NCI-H1092 (cell line): ENCODE measurements at places on chromosomes 3 and 15.

GRCh38 chr3:170614214-170614966, 28.5 kb upstream of the SLC7A14 start:
- DNase-seq, result no peak

DNA sequence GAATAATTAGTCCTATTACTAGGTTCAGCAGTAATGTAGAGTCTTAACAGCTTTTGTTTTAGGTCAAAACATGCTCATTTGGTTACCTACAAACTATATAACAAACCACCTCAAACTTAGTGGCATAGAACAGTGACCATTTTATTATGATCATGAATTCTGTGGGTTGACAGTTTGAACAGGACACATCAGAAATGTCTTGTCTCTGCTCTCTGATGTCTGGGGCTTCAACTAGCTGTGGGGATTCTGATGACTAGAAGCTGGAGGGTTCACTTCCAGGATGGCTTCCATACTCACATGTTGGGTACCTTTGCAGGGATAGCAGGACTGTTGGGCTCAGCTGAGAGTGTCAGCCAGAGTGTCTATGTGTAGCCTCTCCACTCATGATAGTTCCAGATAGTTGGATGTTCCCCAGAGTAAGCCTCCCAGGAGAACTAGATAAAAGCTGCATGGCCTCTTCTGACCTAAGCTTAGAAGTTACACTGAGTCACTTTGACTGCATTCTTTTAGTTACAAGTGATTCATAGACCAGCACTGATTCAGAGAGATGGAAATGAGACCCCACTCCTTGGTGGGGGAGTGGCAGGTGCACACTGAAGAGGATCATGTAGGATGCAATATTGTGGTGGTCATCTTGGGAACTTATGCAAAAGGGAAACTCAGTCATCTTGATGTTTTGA, 32.6 kb downstream of the PLCL2 start:
- no peak for DNase-seq

DNA sequence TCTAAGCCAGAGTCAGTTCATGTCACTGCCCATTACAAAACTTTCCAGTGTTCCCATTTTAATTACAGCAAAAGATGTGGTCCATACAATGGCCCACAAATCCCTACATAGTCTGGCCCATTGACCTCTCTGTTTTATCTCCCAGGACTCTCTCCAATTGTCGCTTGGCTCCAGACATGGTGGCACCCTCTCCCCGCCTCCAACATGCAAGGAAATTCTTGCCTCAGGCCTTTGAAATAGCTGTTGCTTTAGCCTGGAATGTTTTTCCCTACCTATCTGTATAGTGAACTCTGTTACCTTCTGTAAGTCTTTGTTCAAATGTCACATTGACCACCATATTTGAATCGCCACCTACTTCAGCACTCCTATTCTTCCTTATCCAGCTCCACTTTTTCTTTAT, 377.3 kb upstream of the MCTP2 start:
- no peak for DNase-seq

GRCh38 chr15:84883916-84884781, at the start of gene SLC28A1:
TSS of gene SLC28A1 (plus strand) at chr15:84884662. CDS start at chr15:84887761, 3,099 bp downstream.
- no peak for DNase-seq

GRCh38 chr3:194369522-194370279, at the start of gene LRRC15:
TSS of gene LRRC15 (minus strand) at chr3:194369743. CDS start at chr3:194361043, 8,700 bp downstream.
- no peak for DNase-seq

GRCh38 chr3:151200586-151200985, 2.4 kb downstream of the GPR171 start:
- DNase-seq, result no peak

- DNase-seq, result peak; percentile 4
Measured at GRCh38 chr3:150495563-150496168, 50.6 kb downstream of the SERP1 start.

DNA sequence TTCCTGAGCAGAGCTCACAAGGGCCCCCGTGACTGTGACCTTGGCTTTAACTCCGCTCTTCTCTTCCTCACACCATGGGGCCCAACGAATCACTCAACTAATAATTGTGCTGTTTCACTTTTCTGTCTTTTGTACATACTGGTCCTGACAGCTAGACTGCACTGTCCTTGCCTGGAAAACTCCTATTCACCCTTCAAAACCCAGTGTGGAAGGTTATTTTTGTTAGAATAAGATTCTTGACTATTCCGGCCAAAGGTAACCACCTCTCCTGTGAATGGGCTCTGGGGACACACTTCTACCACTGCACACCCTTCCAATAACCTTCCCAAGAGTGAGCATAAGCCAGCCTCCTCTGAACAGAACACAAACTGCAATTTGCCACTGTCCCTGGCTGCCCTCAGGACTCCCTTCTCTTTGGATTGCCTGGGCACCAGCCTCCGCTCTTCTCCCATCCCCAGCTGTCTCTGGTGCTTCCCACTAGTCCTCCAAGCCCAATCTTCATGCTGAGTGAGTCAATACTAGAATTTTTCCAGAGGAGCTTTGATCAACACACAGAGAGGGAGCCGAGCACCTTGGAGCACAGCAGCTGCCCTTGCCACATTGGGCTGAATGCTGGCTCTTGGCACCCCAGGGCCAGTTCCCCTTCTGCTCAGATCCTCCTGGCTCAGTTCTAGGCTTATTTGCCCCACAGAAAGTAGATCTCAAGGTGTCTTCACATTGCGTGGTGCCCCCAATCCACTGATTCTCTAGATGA, 2.1 kb downstream of the SCN5A start:
- DNase-seq, result no peak

DNA sequence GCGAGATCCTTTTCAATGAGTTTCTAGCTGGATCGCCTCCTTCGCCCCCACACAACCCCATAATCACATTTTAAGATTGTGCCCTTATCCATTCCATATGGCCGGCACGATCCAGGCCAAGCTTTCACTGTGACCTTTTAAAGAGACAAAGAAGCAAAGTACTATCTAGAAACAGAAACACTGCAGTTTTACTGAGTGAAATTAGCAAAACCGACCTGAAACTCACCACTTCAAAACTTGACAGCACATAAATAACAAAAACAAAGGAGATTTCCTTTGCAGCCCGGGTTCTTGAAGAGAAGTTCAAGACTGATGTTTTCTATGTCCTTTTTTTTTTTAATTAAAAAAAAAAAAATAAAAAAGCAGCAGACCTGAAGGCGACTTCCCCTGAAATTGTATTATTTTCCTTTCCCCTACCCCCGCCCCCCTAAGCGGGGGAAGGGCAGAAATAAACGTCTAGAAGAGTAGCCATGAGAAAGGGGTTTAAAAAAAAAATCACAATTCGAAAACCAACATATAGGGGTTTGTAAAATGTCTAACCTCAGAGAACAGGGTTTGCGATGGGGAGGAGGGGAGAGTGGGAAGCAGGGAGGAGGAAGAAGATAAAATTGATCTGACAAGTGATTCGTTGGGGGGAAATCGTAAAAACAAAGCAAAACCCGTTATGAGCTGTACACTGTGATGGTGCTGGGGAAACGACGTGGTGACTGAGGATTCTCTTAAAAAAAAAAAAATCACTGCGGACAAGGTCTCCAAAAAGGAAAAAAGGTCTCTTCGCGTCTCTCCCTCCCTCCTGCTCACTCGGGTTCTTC, 1.5 kb downstream of the SATB1 start:
- no peak for DNase-seq

GRCh38 chr3:149101154-149101553, 14.8 kb upstream of the HLTF start:
- DNase-seq, result no peak

DNA sequence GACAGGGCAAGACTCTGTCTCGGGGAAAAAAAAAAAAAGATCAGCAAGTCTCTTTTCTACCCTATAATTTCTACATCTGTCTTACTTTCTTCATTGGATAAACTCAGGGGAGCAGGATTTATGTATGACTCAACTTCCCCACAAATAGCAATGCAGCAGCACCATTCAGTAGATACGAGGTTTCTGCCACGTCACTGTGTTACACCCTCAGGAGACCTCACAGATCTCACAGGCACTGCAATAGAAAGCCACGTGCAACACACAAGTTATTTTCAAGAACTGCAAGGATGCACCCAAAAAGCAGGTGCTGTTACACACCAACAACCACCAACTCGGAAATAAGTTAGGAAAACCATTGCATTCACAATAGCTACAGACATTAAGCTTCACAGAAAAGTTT, 30.2 kb downstream of the TSPAN3 start:
- no peak for DNase-seq

GRCh38 chr3:150335631-150336030, 72.5 kb upstream of the TSC22D2 start:
- no peak for DNase-seq

GRCh38 chr3:54600441-54601204, 327.2 kb downstream of the LRTM1 start:
- DNase-seq, result no peak

GRCh38 chr3:150662410-150663200, 41.1 kb downstream of the ERICH6 start:
- no peak for DNase-seq

- peak; percentile 17 for DNase-seq
Measured at GRCh38 chr3:32018757-32019564, 37.4 kb downstream of the ZNF860 start.

DNA sequence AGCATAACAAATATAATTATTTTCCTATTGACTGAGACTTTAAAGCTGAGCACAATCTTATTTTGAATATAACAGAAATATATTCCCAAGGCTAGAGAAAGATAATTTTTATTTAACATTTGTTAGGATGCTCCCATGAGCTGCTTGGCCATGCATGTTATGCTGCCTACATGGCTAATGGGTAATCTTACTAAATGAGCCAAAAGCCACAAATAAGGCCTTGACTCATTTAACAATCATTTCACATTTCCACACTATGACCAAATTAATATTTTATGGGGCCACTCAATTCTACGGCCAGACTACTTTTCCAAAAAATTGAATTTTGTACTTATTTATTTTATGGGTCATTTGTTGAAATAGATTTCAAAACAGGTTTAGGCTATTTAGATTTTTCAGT, 141.7 kb downstream of the MEIS2 start:
- DNase-seq, result no peak

- no peak for DNase-seq
Measured at GRCh38 chr3:185999221-185999620, 61.4 kb upstream of the TRA2B start.

GRCh38 chr3:63705092-63705645, 52.7 kb downstream of the SNTN start:
- no peak for DNase-seq

- DNase-seq, result no peak
Measured at GRCh38 chr3:11774296-11774877, 72.3 kb downstream of the TAMM41 start.

DNA sequence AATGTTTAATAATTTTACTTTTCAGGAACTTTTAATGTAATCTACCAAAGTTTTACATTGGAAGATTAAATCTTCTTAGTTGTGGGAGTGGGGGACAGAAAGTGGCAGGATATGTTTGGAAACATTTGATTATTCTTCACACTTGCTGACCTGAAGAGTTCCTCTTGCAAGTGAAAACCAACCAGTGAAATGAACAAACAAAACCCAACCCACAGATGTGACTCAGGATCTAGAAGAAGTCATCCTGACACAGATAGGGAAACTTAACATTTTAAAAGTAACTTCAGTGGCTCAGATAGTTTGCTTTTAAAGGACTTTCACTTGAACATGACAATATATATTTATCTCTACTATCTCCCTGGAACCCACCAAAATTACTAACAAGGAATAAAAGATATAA, 55.4 kb downstream of the ASTE1 start:
- no peak for DNase-seq

GRCh38 chr3:156811089-156811862, 14.9 kb upstream of the LEKR1 start:
- DNase-seq, result no peak

GRCh38 chr3:148230473-148230872, 467.2 kb upstream of the AGTR1 start:
- no peak for DNase-seq

- no peak for DNase-seq
Measured at GRCh38 chr3:176824811-176825210, 372.5 kb downstream of the TBL1XR1 start.

DNA sequence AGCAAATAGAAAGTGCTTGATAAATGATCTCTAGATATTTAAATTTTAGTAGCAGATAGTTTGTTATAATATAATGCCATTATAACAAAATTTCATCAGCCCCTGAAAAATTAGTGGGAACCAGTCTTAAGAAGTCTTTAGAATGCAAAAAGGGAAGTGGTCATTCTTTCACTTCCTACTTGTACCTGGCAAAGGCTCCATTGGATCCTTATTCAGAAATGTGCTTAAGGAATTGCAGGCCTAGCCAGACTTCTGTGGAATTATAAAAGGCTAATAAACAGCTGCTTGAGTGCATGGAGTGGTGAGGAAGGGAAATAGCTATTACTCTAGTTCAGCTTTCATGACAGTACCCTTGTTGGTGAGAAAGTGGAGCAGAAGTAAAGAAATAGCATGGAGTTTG, 24.2 kb downstream of the PPM1L start:
- no peak for DNase-seq
